ENCODE measurements at places on chromosomes 3 and 15.

DNA sequence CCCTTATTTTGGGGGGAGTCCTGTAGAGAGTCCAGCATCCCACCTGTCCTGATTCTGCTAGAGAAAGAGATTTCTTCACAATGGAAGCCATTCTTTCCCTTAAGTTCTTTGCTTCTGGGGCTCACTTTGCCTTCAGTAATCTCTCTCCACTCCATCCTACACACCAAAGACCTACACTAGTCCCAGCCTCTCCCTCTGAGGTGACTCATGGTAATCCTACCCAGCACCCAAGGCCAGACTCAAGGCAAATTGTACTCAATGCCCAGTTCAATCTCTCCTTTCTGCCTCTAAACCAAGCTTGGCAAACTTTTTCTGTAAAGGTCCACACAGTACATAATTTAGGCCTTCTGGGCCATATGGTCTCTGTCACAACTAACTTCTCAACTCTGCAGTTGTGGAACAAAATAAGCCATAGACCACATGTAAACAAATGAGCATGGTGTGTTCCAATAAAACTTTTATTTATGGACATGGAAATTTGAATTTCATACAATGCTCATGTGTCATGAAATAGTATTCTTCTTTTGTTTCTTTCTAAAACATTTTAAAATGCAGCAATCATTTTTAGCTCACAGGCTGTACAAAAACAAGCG, 72.5 kb downstream of the MRPL46 start:
- no peak for DNase-seq

DNA sequence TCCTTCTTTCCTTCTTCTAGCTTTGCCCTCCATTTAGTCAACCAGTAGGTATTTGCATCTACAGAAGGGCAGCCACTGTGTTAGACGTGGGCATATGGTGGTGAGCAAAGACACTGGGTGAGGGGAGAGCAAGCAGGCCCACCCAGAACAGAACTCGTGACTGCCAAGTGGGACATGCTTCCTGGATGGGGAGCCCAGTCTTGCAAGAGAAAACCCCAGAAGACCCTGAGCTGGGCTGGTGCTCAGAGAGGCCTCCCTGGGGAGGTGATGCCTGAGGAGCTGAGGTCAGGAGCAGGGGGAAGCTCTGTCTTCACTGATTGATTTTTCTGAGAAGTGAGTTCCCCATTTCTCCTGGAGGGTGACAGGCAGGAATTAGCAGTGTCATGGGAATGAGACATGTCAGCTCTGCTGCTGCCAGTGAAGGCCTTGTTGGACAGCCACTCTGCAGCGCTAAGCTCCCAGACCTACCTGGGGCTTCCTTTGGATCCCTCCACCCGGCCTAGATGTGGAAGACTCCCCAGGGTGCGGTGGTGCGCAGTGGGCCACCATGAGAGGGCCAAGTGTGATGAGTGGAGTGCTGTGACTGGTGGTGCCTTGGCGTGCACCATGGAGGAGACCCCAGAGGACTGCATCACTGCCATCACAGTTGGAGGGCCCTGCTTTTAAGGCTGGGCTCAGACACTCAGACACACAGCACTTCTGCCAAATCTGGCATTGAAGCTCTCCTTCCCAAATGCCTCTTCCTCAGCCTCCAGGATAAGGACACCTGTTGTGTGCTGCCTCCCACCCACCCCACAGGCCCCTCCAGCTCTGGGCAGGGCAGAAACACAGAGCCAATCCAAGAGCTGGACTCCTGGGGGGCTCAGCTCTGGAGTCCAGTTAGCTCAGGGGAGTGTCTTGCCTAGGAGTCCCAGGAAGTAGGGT, 40.0 kb upstream of the TOPBP1 start:
- no peak for DNase-seq

- DNase-seq: no peak
Observed at GRCh38 chr15:32717426-32718226, at the start of gene GREM1. Gene GREM1 (plus strand): TSS chr15:32718004. CDS start chr15:32730691, 12,687 bp downstream.

GRCh38 chr3:5112043-5112442, 10.0 kb upstream of the ARL8B start:
- no peak for DNase-seq

DNA sequence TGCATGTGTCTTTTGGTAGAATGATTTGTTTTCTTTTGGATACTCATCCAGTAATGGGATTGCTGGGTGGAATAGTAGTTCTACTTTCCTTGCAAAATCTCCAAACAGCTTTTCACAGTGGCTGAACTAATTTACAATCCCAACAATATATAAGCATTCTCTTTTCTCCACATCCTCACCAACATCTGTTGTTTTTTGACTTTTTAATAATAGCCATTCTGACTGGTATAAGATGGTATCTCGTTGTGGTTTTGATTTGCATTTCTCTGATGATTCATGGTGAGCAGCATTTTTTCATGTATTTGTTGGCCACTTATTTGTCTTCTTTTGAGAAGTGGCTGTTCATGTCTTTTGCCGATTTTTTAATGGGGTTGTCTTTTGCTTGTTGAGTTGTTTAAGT, 55.8 kb downstream of the ST8SIA2 start:
- no peak for DNase-seq

- DNase-seq: no peak
Observed at GRCh38 chr3:140177943-140178342, 243.0 kb downstream of the CLSTN2 start.

- DNase-seq: no peak
Observed at GRCh38 chr15:57920911-57921310, 144.6 kb downstream of the ALDH1A2 start.

DNA sequence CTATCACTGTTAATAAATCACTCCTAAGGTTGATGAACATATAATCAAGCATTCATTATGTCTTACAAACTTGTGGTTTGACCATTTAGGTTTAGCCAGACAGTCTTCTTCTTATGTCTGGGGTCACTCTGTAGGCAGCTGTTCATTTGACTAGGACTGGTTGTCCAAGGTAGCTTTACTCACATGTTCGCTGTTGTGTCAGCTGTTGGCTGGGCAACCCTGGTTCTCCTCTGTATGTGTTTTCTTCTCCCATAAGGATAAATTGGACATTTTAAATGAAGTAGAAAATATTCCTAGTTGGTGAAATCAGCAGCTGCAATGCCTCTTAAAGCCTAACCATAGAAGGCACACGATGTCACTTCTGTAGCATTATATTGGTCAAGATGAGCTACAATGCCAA, 635.1 kb downstream of the EPHA3 start:
- no peak for DNase-seq
